ENCODE measurements at places on chromosomes 4 and X.

DNA sequence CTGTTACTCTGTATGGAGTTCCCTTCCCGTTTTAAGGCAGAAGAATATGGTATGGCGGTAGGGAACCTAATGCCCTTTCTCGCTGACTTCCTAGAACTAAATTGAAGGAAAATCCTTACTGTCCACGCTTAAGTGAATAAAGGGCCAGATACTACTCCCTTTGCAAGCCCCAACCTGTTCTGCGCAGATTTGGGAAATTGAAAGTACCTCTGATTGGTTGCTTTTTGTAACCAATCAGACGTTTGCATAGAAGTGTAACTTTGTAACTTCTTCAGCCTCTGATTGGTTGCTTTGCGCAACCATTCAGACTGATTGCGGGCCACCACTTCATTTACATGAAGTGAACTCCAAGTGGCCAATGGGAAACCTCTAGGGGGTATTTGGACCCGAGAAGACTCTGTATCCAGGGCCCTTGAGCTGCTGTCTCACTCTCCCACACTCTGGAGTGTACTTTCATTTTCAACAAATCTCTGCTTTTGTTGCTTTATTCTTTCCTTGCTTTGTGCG, 1.2 kb upstream of the TMEM33 start:
- no peak for DNase-seq

GRCh38 chrX:1025413-1025812, 187.0 kb downstream of the CRLF2 start:
- DNase-seq, result peak; percentile 16

- no peak for DNase-seq
Observed at GRCh38 chr4:44736900-44737299, 10.5 kb upstream of the GNPDA2 start.

GRCh38 chr4:8312976-8313375, 43.4 kb downstream of the HTRA3 start:
- DNase-seq, result no peak

GRCh38 chr4:121829511-121829910, 5.8 kb upstream of the CCNA2 start:
- no peak for DNase-seq

DNA sequence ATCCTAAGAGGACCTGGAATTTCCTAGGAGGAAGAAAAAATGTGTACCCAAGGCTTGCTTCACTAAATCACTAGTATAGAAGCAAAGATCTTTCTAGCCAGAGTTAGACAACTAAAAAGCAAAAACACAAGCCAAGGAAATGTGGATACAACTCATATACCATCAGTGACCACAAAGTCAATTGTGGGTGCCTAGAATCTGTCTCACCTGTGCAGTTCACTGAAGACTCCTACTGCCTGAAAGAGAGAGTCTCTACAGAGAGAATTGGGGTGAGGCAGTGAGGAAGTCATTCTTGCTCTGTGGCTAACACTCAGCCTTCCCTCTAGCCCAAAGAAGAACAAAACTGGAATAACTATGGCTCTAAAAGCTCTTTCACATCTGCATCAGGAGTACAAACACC, 82.9 kb downstream of the EFHC2 start:
- no peak for DNase-seq

DNA sequence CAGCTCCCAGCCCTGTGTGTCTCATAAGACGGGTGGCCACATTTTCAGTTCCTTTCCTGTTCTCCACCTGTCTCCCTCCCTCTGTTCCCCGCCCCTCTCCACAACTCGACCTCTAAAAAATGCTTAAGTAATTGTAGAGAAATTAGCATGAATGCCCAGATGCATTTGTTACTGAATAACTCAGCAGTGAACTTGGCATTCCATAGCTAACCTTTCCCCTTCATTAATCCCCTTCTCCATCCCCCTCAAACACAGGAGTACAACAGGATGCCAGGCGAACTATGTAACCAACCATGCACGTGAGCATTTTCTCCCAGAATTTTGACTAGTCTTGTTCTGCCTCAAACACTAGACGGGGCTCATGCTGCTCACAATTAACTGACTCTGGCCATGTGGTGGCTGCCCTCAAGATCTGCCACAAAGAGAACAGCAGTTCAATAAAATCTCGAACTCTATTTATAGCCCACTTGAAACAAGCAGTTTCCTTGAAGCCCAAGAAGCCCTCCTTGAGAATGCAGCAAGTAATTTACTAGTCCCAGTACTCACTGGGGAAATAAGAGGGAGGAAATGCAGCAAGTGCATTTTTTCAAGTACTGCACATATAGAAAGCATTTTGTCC, 351.2 kb downstream of the ARHGAP24 start:
- DNase-seq, result peak; percentile 60

DNA sequence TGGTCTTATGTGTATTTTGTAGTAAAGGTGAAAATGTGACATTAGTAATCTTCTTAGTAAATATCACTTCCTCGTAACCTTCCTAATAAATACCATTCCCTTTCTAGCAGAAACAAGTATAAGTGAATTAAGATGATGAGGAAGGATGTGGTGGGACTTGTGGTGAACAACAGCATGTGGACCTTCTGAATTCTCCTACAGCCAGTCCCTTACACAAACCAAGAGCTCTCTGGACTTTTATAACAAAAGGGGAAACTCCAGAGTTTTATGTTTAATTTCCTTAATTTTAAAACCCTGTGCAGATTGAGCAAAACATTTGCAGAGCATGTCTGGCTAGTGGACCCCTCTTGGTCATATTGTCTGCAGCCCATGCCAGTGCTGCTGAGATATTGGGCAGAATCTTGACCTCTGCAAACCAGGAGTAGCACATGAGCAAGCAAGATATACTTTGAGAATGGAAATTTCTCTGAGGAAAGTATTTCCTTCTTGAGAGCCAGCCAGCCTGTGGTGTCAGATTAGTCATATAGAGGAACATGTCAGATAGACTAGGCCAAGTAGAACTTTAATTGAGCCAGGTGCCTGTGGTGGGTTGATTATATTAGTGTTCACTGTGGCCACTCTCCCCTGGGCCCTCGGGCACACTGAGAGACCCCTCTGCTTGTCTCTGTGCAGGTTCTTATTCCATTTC, 328.2 kb downstream of the DKK2 start:
- DNase-seq, result no peak

- peak; percentile 40 for DNase-seq
Observed at GRCh38 chr4:186216465-186217024, 10.8 kb upstream of the KLKB1 start.

- no peak for DNase-seq
Observed at GRCh38 chr4:115484479-115484878, 371.1 kb upstream of the NDST4 start.

GRCh38 chr4:141465171-141465570, 171.2 kb upstream of the IL15 start:
- no peak for DNase-seq

- no peak for DNase-seq
Observed at GRCh38 chrX:2395261-2395992, 105.3 kb downstream of the DHRSX start.

DNA sequence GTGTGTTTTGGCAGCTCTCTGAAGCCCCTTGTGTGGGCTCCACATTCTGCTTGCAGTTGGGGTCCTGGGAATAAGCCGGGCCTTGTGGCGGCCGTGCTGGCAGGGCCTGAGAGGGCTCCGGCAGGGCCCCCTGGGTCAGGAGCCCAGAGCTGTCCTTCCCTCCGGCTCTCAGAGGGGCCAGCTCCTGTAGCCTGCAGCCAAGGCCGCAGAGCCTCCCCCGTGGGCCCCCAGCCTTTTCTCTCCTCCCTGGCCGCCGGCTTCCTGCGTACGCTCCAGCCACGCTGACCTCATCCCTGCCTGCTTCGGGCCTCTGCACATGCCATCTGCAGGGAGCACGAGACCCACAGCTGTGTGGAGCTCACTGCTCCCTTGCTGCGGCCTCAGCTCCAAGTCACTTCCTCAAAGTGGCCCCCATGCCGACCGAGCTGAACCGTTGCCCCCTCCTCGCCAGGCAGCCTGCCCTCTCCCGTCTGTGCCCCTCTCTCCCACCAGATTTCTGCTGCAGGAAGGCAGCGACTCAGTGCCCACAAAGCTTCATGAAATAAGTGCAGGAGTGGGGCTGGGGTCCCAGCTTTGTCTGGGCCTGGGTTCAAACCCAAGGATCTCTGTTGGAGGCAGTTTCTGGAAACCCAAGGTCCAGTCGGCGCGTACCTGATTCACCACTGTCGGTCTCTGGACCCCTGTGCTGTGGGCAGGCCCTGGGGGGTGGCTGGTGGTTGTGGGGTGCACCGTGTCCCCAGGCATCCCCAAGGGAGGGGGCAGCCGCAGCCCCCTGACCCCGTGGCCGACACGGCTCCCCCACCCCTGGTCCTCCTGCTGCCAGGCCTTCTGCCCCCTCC, 57.1 kb upstream of the NKX1-1 start:
- no peak for DNase-seq

DNA sequence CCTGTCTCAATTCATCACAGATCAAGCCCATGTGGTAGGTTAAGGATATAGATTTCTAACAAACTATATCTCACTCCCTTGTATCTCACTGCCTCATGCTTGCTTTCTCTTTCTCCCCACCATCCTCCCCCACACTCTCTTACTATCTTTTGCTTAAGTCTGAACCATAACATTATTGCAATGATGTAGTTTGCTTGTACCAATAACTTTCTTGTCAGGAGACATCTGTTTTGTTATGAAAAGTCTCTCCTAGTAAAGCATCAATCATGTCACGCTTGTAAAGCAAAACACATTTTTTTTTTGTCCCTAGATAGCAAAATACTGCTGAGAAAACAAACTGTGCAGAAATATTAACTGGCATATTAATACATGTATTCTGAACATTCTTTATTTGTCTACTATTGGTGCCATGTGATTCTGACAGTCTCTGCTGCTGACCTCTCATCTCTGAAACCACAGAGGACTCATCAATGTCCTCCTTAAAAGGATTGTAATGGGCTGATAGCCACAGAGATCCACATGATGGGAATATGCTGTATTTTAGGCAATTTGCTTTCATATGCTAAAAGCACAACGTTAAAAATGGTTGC, 217.5 kb downstream of the VEGFC start:
- peak; percentile 76 for DNase-seq

DNA sequence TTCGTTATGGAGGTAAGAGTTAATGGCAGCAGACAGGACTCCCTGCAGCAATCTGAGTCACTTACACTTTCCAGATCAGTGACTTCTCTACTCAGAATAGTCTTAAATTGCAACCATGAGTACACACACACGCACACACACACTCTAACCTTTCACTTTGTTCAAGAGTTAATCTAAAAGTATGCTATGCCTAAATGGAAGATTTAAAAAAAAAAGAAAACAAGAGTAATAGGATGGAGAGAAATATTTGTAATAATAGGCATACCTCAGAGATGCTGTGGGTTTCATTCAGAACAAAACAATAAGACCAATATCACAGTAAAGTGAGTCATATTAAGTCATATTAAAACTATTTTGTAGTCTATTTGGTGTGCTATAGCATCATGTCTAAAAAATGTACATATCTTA, 969.1 kb upstream of the PCDH10 start:
- DNase-seq, result no peak

DNA sequence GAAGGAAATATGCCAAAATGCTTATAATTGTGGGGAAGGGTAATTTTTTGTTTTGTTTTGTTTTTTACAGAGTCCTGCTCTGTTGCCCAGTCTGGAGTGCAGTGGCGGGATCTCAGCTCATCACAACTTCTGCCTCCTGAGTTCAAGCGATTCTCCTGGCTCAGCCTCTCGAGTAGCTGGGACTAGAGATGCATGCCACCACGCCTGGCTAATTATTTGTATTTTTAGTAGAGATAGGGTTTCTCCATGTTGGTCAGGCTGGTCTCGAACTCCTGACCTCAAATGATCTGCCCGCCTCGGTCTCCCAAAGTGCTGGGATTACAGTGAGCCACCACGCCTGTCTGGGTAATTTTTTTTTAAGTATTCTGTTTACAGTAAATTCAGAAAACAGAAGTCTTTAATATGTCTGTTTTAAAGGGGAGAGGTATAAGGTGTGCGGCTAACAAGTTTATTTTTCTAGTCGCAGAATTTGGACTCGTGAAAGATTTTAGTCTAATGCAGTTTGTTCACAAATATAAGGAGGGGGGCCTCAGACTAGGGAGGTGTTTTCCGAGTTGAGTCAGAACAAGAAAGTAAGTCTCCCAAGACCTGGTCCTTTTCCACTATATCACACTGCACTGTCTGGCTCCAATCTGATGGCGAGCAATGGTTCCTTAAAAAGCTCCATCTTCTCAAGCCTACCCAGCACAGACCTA, 1.5 kb downstream of the ACSL1 start:
- DNase-seq, result no peak

DNA sequence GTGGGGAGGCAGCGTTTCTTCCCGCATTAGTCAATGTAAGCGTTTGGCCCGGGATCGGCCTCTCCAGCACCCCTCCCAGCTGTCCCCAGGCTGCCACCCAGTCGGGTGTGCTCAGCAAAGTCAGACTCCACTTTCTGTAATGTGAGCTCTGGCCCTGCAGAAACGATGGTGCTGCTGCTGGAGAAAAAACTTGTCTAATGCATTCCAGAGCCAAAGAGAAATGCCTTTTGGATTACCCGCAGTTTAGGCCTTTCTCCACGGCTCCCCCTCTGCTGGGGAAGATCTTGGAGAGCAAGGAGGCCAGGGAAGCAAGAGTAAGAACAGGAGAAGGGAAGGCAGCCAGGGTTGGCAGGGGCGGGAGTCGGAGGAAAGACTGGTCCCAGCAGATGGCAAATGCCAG, 55.2 kb downstream of the ELF4 start:
- peak; percentile 57 for DNase-seq

GRCh38 chrX:71910643-71910985, at the start of gene NHSL2:
Gene NHSL2, plus strand, starts transcription at chrX:71910845.
- no peak for DNase-seq

DNA sequence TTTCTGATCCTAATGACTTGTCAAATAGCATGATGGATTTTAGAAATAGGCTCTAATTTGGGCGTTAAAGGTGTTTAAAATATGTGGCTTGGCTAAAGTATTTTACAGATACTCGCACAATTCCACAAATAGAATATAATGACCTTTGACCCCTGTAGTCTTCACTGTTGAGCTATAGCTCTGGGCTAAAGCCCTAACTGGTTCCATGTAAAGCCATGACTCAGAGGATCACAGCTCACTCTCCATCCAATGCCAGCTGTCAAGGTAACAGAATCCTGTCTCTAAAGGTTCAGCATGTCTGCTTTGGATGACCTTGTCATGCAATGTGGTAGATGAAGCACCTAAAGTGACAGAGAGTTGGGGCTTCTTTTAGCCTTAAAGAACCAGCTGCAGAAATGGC, 42.5 kb downstream of the TLR10 start:
- DNase-seq, result no peak

GRCh38 chr4:173547889-173548288, 17.9 kb upstream of the HAND2 start:
- DNase-seq, result no peak

DNA sequence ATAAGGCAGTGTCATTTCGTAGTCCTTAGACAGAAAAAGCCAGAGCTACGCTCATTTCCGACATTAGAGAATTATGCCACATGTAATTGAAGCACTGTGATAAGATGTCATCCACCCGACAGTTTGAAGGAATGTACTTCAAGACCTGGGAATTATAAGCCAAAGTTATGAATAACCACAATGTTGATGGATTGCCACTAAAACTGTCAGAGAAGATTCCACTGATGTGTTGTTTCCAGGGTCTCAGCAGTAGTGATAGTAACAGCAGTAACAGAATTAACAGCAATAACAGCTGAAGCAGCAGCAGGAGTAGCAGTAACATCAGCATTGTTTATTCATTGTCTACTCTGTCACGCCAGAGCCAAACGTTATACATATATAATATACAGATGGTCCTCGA, 24.7 kb downstream of the RAB33A start:
- DNase-seq, result peak; percentile 53

All from skin of body (tissue), 3 donors.